ENCODE measurements at places on chromosomes 11 and 22. TPM values are rescaled to one million over a fixed set of nuclear protein-coding genes. Genes with fewer than 3 reads are reported as not detected.

- DNase-seq: no peak
These were observed 111.8 kb downstream of the CCDC81 start for GRCh38 chr11:86486261-86487030.

DNA sequence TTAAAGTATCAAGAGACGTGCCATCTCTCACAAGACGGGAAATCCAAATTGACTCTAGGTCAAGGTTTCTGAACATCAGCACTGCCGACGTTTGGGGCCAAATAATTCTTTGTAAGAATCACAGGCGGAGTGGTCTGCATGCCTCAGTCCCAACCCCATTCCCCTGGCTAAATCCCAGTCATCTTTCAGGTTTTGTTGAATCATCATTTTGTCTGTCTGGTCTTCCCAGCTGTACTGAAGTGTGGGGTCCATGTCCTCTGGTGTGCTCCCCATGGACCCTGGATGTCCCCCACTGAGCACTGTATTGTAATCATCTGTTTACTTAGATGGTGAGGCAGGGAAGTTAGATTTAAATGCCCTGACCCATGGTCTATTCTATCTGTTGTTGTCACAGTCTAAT lies 103.6 kb upstream of the GALNT18 start:
- no peak for DNase-seq

GRCh38 chr11:131908316-131908715 lies 537.9 kb downstream of the NTM start:
- no peak for DNase-seq

The KRTAP5-2 gene
- total RNA-seq: not detected

- DNase-seq: no peak
These were observed 80.0 kb downstream of the TP53I11 start for GRCh38 chr11:44870615-44871176.

The DNAJB7 gene
- total RNA-seq: not detected

The PRDM10 gene
- 3.9 TPM for total RNA-seq

The CSF2RB gene
- total RNA-seq: not detected

Data from NCI-H460 (cell line).